ENCODE measurements at places on chromosomes 5 and 9.

DNA sequence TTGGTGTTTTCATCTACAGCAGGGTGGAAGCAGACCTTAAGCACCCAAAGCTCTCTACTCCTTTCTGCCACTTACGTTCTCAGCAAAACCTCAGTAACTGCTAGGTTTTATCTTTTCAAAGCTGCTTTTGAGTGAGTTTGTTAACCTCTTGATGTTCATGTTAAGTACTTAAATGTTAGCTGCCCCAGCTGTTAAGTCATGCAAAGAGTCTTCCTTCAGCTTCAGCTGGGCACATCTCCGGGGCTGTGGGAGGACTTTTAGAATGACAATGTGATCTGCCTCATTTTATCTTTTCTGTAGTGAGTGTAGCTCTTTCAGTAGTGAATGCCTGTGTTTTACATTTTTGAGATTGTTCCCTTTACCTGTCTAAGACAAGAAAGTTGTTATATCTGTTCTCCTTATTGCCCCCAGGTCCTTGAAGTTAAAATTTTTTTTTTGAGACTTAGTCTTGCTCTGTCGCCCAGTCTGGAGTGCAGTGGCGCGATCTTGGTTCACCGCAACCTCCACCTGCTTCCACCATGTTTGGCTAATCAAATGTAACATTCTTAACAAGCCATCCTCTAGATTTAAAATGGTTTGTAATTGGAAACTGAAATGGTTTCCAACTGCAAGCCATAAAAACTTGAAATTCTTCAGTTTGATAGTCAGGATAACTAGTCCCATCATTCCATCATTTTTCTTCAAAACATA is 19.6 kb downstream of the KDM4C start:
- DNase-seq: no peak

- no peak for DNase-seq
Measured at GRCh38 chr5:40838086-40838485, 3.1 kb upstream of the RPL37 start.

DNA sequence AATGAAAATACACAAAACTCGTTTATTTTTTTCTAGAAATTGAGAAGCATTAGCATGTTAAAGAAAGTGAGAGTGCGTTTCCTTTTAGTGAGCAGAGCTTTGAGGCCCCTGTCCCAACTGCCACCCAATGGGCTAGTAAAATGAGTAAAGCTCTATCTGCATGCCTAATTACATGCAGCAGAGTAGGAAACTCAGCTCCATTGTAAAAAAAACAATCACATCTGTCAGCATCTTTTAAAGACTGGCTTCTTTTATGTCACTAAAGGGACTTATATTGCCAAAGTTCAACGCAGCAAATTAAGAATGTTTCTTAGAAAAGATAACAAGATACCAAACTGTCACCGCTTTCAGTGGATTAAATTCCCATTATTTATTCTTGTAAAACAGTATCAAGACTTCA is 154.0 kb downstream of the SNCAIP start:
- DNase-seq: no peak

DNA sequence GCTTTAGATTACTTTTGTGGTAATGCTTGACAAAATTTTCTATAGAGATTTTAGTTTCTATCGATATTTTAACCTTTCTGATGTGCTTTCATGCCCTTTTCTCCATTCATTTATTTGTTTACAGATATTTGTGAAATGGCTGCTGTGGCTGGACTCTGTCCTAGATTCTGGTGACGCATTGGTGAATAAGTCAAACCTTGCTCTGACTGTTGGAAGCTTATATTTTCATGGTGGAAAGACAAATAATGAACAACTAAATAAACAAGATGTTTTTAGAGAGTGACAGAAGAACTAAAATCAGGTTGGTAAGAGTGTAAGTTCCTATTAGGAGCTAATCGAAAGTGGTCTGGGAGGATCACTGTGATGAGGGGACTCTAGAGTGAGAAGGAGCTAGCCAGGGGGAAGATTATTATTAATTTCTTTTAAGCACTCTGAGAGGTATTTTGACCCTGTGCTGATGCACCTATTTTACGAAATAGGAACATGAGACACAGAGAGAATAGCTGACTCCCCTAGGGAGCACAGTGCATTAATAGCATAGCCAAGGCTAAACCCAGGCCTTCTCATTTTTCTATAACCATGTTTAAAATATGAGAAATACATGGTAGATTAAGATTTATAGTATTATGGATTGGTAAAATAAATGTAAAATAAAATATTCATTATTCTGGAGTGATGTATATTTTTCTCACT is 411.9 kb upstream of the ARRDC3 start:
- no peak for DNase-seq

All from stimulated activated CD8-positive, alpha-beta memory T cell treated with anti-CD3 and anti-CD28 coated beads, Interleukin-2, amount 100 ng/mL, for 48 hours (primary cell).